ENCODE measurements at places on chromosomes 3 and 15.

GRCh38 chr3:43883729-43884396, 193.1 kb downstream of the ABHD5 start:
- DNase-seq: no peak

GRCh38 chr3:184282941-184283340, 7.1 kb downstream of the ECE2 start:
- DNase-seq: no peak

DNA sequence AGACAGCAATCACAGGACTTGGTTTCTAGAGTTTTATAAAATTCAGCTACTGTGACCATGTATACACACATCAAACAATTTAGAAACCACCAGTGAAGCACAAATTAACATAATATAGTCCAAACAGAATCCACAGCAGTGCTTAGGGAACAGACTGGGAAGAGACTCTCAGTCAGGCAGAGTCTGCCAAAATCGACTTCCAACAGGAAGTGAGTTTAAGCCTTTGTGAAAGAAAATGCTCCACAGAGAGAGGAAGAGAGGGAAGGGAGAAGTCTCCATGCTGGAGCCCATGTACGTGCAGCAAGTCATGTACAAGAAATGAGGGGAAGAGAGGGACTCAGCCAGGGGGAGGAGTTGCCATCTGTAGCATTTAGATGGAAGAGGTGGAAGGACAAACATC, 172.6 kb downstream of the IL5RA start:
- no peak for DNase-seq

GRCh38 chr3:50592568-50592967, 19.0 kb downstream of the CISH start:
- no peak for DNase-seq
